Tibial artery (tissue), 4 donors: ENCODE measurements at places on chromosomes 2 and 18.

DNA sequence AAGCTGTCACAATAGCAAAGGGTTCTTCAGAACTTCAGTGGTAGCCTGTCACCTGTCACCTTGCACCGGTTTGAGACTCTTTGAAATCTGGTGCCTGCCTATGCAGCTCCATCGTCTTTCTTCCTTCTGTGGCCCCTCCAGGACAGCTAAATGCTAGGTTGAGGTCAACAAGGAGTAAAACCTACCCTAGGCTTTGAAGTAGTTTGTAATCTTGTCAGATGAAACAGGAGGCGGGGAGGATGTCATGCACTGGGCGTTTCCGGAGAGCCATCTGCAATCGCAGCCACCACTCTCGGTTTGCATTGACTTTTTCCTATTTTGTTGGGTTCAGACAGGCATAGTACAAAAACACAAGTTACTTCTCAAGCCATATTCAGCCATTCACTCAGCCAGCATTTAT lies 116.7 kb downstream of the LPIN1 start:
- DNase-seq, result no peak

DNA sequence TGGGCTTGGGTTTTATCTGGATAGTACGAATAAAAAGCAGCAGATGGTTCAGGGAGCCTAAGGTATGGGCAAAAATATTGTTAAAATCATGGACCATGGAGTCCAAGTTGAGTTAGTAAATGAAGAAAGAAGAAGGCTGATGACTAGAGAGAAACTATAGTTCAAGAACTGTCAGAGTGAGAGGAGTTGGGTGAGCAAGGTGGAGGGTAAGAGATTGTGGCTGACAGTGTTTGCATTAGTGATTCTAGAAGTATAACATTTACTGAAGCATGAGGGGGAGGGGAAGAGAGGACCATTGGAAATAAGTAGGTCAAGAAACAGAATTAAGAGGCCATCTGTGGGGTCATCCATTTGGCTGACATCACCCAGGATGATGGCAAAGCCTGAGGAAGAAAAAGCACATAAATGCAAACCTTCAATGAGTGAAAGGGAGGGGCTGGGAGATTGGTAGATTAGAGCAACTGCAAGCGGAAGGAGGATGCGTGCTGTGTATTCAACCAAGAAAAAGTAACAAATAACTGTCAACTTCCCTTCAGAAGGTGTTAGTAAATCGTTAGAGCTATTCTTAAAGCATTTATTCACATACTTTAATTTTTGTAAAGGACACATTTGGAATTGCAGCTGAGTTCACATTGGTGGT lies 392.8 kb downstream of the TSN start:
- no peak for DNase-seq

GRCh38 chr18:48836231-48836805 lies 114.4 kb downstream of the SMAD7 start:
- peak; percentile 14 for DNase-seq

GRCh38 chr2:143521396-143521795 lies 392.2 kb downstream of the ARHGAP15 start:
- no peak for DNase-seq

DNA sequence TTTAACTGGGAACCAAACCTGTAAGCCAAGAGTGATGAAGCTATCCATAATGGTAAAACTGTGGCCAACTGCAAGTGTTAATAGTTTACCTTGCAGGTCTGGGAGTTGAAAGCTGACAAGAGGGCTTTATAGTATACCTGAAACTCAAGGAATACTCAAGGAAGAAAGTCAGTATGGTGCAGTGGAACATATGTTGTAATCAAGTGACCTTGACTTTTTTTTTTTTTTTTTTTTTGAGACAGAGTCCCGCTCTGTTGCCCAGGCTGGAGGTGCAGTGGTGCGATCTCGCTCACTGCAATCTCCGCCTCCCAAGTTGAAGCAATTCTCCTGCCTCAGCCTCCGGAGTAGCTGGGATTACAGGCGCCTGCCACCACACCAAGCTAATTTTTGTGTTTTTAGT lies 27.6 kb downstream of the VIL1 start:
- DNase-seq, result no peak

GRCh38 chr18:48219037-48219809 lies 190.0 kb downstream of the ZBTB7C start:
- DNase-seq, result no peak
